Left renal pelvis (tissue), 4 donors: ENCODE measurements at places on chromosomes 16 and 17. TPM values are rescaled to one million over a fixed set of nuclear protein-coding genes. Genes with fewer than 3 reads are reported as not detected.

- no peak for DNase-seq
Observed at GRCh38 chr17:70271200-70271599, 101.9 kb downstream of the KCNJ2 start.

Gene CTU2
- polyA plus RNA-seq: 12.4 TPM

Gene NFAT5
- 47.5 TPM for polyA plus RNA-seq

DNA sequence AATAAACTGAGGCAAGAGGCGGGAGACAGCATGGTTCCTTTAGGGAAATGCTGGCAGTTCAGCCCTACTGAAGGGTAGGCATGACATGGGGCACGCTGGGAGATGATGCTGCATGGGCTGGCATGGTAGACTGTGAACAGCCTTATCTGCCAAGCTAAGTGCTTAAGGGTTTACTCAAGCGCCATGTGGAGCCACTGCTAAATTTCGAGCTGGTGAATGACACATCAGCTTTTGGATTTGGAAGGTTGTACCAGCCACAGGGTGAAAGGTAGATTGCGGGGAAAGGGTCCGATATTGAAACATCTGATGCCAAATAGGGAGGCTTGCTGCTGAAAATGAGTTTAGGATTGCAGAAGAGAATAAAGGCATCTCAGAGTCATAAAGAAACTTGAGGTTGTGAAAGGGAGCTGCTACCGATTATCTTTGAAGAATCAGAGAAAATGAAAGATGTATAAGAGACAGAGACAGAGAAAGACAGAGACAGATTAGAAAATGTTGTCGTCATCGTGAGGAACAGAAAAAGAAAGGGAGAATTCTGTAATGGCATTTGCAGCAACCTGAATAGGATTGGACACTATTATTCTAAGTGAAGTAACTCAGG is 16.3 kb downstream of the PIK3R5 start:
- DNase-seq: no peak

- DNase-seq: no peak
Observed at GRCh38 chr16:56961851-56962281, at the start of gene CETP. CETP (plus strand) TSS chr16:56961950; CDS start chr16:56961980, 30 bp downstream.

DNA sequence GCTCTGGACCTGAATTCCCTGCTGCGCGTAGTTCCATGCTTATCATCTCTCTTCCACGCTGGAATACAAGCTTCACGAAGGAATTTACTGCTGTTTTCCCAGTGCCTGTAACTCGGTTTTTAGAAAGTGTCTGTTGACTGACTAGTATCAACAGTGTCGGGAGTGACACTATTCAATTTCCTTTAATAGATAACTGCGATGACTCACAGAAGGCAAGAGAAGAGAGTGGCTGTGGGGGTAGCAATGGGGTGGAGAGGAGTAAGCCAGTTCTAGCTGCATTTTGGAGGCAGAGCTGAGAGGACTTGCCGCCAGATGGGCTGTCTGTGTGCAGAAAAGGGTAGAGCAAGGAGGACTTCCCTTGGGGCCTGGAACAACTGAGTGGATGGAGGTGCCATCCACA is 25.2 kb downstream of the B4GALNT2 start:
- DNase-seq: no peak

Gene NXPH3
- 0.92 TPM for polyA plus RNA-seq

DNA sequence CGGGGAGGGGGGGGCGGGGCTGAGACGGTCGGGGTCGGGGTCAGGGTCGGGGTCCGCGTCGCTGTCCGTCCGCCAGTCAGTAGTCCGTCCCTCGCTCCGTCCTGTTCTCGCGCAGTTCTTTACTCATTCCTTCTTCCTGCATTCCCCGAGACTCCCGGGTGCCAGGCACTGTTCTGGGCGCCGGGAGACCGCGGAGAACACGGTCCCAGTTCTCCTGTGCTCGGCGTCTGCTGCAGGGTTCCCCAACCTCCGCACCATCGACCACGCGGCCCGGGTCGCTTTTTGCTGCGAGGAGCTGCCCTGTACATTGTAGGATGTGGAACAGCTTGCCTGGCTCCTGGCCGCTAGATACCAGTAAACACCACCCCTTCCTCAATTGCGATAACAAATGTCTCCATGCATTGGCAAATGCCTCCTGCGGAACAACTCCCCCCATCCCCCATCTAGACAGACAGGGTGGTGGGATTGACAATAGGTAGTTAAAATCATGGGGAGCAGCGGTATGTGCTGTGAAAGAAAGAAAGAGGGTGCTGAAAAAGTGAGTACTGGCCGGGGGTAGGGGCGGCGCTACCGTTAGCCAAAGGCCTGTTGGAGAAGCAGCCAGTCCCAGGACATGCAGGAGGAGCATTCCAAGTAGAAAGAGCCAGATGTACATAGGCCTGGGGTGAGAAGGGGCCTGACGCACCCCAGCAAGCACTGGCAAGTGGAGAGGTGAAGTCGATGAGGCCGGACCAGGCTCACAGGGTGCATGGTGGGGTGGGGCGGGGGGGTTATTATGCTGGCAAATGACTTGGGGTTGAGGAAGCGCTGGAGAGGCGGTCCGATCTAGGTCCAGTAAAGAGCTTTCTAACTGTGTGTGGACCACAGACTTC is 631 bp downstream of the TRAF7 start:
- no peak for DNase-seq

DNA sequence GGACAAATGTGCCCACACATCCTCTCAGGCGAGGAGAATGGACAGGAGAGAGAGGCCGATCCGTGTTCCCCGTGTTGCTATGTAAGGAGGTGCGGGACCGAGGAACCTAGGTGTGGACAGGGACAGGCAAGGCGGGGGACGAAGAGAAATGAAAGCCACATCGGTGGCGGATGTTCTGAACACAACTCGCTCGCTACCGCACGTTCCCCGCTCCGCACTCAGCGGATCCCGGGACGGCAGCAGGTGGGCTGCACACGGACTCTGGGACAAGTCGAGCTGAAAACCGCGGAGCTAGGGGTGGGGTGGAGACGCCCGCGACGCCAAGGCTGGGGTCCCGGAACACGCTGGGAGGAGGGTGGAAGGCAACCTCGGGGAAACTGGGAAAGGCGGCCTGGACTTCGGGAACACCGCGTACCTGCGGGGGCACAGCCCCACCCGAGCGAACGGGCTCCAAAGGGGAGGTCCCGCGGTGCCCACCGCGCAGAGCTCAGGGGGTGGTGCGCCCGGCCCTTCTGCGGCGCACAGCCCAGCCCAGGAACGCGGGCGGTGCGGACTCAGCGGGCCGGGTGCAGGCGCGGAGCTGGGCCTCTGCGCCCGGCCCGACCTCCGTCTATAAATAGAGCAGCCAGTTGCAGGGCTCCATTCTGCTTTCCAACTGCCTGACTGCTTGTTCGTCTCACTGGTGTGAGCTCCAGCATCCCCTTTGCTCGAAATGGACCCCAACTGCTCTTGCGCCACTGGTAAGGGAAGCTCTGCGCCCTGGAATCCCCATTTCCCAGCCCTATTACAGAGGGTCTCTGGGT is at the start of gene MT1E:
Gene MT1E, plus strand, starts transcription at position 642 of the 803 bp plus-strand sequence. Its CDS starts 71 bp downstream, at position 713.
- no peak for DNase-seq

- DNase-seq: peak; percentile 4
Observed at GRCh38 chr16:83356266-83356665, 451.5 kb upstream of the HSBP1 start.

Gene EFNB3
- polyA plus RNA-seq: 24.9 TPM

DNA sequence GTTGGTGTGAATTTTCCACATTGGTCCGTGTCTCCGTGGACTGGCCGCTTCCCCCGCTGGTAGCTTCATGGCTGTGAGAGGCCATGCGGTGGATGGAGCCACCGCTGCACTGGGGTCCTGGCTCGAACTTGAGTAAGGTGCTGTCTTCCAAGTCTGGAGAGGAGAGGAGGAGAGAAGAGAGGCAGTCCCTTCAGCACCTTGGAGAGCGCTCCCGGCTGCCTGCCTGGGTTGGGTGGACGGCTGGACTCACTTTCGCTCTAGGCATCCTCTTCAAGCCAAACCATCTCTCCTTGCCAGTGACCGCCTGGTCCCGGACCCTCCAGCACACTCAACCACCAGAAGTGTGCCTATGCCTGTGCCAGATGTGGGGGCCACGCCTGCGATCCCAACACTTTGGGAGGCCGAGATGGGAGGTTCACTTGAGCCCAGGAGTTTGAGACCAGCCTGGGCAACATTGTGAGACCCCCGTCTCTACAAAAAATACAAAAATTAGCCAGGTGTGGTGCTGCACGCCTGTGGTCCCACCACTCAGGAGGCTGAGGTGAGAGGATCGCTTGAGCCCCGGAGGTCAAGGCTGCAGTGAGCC is 6.2 kb downstream of the JPH3 start:
- peak; percentile 67 for DNase-seq

DNA sequence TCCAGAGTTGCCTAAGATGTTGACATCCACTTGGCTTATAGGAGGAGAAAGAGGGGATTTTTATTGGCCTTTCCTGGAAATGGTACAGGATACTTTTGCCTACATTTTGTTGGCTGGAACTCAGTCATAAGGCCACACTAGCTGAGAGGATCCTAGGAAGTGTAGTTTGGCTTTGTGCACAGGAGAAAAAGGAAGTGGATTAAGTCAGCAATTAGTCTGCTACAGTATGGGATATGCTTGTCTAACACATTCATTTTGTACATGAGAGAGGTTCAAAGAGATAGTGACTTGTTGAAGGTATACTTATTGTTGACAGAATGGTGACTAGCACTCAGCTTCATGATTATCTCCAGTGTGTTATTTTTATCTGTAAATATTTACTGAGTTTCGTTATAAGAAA is 10.3 kb downstream of the UTP18 start:
- DNase-seq: no peak

DNA sequence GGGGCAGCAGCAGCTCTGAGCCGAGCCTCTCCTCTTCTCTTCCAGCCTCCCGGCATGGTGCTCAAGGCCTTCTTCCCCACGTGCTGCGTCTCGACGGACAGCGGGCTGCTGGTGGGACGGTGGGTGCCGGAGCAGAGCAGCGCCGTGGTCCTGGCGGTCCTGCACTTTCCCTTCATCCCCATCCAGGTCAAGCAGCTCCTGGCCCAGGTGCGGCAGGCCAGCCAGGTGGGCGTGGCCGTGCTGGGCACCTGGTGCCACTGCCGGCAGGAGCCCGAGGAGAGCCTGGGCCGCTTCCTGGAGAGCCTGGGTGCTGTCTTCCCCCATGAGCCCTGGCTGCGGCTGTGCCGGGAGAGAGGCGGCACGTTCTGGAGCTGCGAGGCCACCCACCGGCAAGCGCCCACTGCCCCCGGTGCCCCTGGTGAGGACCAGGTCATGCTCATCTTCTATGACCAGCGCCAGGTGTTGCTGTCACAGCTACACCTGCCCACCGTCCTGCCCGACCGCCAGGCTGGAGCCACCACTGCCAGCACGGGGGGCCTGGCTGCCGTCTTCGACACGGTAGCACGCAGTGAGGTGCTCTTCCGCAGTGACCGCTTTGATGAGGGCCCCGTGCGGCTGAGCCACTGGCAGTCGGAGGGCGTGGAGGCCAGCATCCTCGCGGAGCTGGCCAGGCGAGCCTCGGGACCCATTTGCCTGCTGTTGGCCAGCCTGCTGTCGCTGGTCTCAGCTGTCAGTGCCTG is 4.4 kb downstream of the PIGQ start:
- no peak for DNase-seq

GRCh38 chr16:35185366-35186044 is 1726.1 kb downstream of the TP53TG3F start:
- no peak for DNase-seq

- DNase-seq: no peak
Observed at GRCh38 chr17:15972497-15972951, 27.0 kb downstream of the ZSWIM7 start.

- no peak for DNase-seq
Observed at GRCh38 chr16:53024045-53024444, 28.7 kb downstream of the CHD9NB start.

GRCh38 chr16:75203096-75203495 is 3.9 kb downstream of the CTRB2 start:
- no peak for DNase-seq

Gene CCDC154
- 2.3 TPM for polyA plus RNA-seq

- DNase-seq: no peak
Observed at GRCh38 chr17:28928061-28928460, 23.3 kb downstream of the PHF12 start.

DNA sequence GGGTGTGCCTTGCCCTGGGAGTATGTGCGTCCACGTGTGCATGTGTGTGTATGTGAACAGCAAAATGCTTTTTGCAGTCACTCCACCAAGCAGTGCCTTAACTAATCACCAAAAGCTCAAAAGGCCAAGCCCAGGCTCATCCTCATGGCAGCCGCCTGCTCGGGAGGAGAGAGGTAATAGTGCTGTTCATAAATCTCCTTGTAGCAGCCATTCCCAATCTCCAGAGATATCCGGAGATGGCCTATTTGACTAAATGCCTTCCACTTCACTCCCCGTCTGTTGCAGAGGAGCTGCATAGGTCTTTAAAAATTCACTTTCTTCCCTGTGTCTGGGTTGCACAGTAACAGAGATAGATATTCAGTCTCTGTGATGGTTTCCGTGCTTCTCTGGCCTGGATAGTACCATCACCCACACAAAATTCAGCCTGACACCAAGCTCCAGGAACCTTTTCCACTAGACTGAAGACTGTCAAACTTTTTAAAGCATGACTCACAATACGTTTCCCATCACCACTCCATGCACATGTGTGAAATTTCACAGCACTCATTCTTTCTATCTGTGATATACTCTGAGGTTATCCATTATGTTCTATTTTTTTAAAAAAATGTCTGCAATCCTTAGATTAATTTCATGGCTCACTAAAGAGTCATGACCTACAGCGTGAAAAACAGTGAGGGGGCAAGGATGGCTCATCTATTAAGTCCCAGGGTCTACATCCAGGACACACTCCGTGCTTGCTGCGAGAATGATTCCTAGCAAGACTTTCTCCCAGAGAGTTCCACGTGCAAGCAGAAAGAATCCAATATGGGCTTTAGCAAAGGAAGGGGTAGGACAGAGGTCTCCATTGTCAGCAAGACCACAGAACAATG is 357.8 kb downstream of the GRIN2A start:
- no peak for DNase-seq

Gene PTX4
- 0.11 TPM for polyA plus RNA-seq
